ENCODE measurements at places on chromosomes 12 and 14. TPM values are rescaled to one million over a fixed set of nuclear protein-coding genes. Genes with fewer than 3 reads are reported as not detected.

GRCh38 chr14:92207012-92207927 is 85.5 kb downstream of the CPSF2 start:
- H3K4me1 ChIP-seq, result no peaks in the 10 kb centered on the region
- no peaks in the 10 kb centered on the region for H3K36me3 ChIP-seq
- peaks cover 17% of the 10 kb centered on the region for H3K27me3 ChIP-seq
- H3K27ac ChIP-seq, result no peak overlapping the region
- no peak overlapping the region for H3K4me3 ChIP-seq
- DNase-seq, result no peak

DNA sequence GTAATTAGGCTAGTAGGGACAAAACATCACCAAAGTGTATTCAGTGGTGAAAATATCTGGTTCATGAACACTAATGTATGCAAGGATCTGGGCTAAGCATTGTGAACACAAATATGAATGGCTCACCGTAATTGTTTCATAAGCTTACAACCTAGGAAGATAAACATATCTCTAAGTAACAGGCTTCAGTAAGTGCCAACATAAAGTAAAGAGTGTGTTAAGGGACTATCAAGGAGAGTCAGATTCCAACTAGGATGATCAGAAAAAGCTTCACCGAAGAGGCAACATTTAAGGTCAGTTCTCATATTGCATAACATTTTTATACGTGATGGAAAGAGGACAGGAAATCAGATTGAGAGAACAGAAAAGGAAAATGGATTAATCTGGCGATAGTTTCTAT is 29.4 kb downstream of the ABCC9 start:
- H3K4me3 ChIP-seq, result no peak overlapping the region
- H3K27me3 ChIP-seq, result peaks cover 3% of the 10 kb centered on the region
- no peaks in the 10 kb centered on the region for H3K4me1 ChIP-seq
- no peak for DNase-seq
- H3K27ac ChIP-seq, result no peak overlapping the region

DNA sequence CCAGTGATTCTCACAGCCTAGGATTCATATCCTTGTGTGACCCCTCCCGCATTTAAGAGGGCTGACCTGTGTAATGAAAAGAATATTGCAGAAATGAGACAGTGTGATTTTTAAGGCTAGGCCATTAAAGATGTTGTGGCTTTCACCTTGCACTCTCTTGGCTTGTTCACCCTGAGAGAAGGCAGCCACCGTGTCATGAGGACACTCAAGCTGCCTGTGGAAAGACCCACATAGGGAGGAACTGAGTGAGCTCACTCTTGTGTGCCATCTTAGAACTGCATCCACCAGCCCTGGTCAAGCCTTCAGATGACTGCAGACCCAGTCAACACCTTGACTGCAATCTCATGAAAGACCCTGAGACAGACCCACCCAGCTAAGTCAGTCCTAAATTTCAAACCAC is 46.3 kb upstream of the TMPO start:
- DNase-seq, result no peak
- H3K4me3 ChIP-seq, result no peak overlapping the region
- H3K27ac ChIP-seq, result no peak overlapping the region
- peaks cover 30% of the 10 kb centered on the region for H3K4me1 ChIP-seq
- peaks cover 4% of the 10 kb centered on the region for H3K27me3 ChIP-seq
- no peaks in the 10 kb centered on the region for H3K36me3 ChIP-seq

GRCh38 chr12:111581434-111582132 is 17.5 kb downstream of the ATXN2 start:
- H3K4me1 ChIP-seq, result peaks cover 16% of the 10 kb centered on the region
- H3K36me3 ChIP-seq, result peaks cover 3% of the 10 kb centered on the region
- H3K27ac ChIP-seq, result no peak overlapping the region
- DNase-seq, result no peak
- H3K27me3 ChIP-seq, result no peaks in the 10 kb centered on the region

REP15 gene
- not detected for total RNA-seq

DNA sequence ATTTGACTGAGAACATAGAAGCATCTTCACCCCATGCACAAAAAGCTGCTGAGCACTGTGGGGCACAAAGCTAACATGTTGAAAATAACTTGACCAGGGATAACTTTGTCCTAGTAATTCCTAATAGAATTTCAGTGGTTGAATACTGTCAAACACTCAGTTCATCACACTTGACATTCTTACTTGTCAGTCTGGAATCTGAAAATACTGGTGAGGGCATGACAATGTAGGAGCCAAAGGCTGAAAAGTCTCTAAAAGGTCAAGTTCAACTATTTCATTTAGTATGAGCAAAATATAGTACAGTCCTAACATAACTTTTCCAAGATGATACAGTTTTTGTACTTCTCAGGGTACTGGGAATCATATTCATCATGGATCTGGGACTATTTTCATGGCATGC is 504.4 kb upstream of the LMO3 start:
- H3K27ac ChIP-seq, result no peak overlapping the region
- no peaks in the 10 kb centered on the region for H3K36me3 ChIP-seq
- no peaks in the 10 kb centered on the region for H3K4me1 ChIP-seq
- H3K27me3 ChIP-seq, result no peaks in the 10 kb centered on the region

SYNE3 gene
- 37.3 TPM for total RNA-seq

CLEC4C gene
- total RNA-seq, result not detected

GRCh38 chr12:110849748-110850403 is 3.1 kb downstream of the CCDC63 start:
- H3K36me3 ChIP-seq, result no peaks in the 10 kb centered on the region
- no peak for DNase-seq
- H3K27ac ChIP-seq, result no peak overlapping the region
- peaks cover 3% of the 10 kb centered on the region for H3K4me1 ChIP-seq

DNA sequence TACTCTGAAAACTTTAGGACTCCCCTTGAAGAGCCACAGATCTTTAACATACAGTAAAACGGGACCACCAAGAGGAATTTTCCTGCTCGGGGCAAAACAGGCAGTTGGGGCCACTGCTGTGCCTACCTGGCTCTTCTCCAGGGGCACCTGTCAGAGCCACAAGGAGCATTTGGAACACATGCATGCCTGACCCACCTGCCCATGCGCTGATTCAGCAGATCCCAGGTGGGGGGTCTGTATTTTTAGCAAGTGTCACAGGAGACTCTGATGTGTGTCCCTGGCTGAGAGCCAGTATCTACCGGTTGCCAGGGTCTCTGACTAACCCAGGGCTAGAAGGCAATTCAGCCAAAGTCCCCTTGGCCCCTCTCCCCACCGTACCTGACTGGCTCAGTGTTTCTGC is 6.5 kb downstream of the CTDSP2 start:
- peaks cover 3% of the 10 kb centered on the region for H3K36me3 ChIP-seq
- peaks cover 93% of the 10 kb centered on the region for H3K4me1 ChIP-seq
- H3K4me3 ChIP-seq, result no peak overlapping the region
- DNase-seq, result no peak
- no peaks in the 10 kb centered on the region for H3K27me3 ChIP-seq

GRCh38 chr14:95597784-95598211 is 62.9 kb downstream of the GLRX5 start:
- H3K27ac ChIP-seq, result no peak overlapping the region

- no peak overlapping the region for H3K27ac ChIP-seq
- H3K27me3 ChIP-seq, result peaks cover 10% of the 10 kb centered on the region
- DNase-seq, result no peak
Measured at GRCh38 chr12:51683763-51684357, 92.8 kb downstream of the SCN8A start.

DNA sequence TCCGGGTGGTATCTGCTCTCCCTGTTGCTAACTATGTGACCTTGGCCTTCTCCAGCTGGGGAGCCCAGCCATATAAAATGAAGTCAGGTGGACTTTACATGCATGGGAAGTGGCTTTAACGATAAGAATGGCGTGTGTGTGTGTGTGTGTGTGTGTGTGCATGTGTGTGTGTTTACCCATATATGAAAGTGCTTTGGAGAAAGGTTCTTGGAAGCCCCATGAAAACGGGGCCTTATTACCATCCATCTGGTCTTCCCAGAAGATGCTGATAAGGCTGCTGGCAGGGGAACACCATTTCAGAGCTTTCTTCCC is 94.8 kb downstream of the LRRC74A start:
- H3K27ac ChIP-seq, result no peak overlapping the region
- H3K4me3 ChIP-seq, result no peak overlapping the region
- no peaks in the 10 kb centered on the region for H3K36me3 ChIP-seq
- peaks cover 47% of the 10 kb centered on the region for H3K4me1 ChIP-seq
- no peak for DNase-seq
- H3K27me3 ChIP-seq, result no peaks in the 10 kb centered on the region

DNA sequence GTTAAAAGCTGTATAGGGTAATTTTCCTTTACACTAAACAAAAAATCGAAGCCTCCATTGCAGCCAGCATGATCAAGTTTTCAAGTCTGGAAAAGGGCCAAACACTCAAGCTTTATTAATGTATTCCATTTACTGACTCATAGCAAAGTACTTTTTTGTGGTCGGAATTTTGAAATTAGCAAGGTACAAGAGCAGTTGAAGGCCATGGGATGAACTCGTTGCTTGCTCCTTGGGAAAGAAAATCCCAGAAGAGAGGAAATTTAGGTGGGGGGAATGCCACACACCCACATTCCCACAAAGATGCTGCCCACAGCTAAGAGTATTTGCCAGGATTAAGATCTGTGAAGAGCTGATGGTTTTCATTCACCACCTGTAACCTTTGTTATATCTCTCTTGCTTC is 333.7 kb downstream of the EGLN3 start:
- H3K27ac ChIP-seq, result no peak overlapping the region
- no peak overlapping the region for H3K4me3 ChIP-seq
- no peaks in the 10 kb centered on the region for H3K4me1 ChIP-seq
- DNase-seq, result no peak
- no peaks in the 10 kb centered on the region for H3K36me3 ChIP-seq

GRCh38 chr12:49987625-49988303 is 15.0 kb downstream of the AQP6 start:
- no peak for DNase-seq
- H3K36me3 ChIP-seq, result peaks cover 39% of the 10 kb centered on the region
- no peak overlapping the region for H3K4me3 ChIP-seq
- no peaks in the 10 kb centered on the region for H3K27me3 ChIP-seq
- H3K27ac ChIP-seq, result no peak overlapping the region

- no peak overlapping the region for H3K4me3 ChIP-seq
- no peaks in the 10 kb centered on the region for H3K27me3 ChIP-seq
- H3K36me3 ChIP-seq, result peaks cover 2% of the 10 kb centered on the region
- DNase-seq, result no peak
- H3K4me1 ChIP-seq, result no peaks in the 10 kb centered on the region
Measured at GRCh38 chr12:12128670-12129069, 57.9 kb downstream of the BCL2L14 start.

DNA sequence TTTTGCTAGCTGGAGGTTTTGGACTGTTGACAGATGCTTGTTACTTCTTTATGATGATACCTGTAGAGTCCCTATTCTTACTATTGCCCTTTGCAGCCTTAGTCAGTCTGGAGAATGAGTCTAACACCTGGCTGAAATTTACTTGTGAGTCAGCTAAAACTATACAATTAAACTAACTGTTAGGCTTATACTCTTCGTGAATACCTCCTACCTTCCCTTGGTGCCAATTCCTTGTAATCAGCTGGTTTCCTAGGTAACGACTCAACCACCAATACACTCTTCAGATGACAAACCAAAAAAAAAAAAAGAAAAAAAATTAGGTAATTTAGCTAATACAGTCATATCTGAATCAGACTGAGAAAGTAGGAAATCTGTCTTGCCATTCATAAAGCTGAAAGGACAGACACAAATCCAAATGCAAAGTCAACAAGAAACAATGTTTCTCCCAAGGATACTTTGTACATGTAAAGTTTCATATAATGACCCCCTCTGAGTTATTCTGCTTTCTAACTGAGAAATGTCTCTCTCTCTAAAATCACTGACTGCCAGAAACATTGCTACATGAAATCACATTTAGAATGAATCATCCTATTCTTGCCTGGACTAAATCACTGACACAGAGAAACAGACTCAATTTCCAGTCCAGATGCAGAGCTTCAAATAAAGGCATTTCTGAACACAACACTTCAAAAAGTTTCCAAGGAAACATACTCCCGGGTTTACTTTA is 56.5 kb upstream of the CDKL1 start:
- H3K4me1 ChIP-seq, result peaks cover 16% of the 10 kb centered on the region
- no peaks in the 10 kb centered on the region for H3K27me3 ChIP-seq
- no peak overlapping the region for H3K4me3 ChIP-seq
- DNase-seq, result no peak
- peak overlapping the region; percentile 18 for H3K27ac ChIP-seq
- H3K36me3 ChIP-seq, result peaks cover 37% of the 10 kb centered on the region

DNA sequence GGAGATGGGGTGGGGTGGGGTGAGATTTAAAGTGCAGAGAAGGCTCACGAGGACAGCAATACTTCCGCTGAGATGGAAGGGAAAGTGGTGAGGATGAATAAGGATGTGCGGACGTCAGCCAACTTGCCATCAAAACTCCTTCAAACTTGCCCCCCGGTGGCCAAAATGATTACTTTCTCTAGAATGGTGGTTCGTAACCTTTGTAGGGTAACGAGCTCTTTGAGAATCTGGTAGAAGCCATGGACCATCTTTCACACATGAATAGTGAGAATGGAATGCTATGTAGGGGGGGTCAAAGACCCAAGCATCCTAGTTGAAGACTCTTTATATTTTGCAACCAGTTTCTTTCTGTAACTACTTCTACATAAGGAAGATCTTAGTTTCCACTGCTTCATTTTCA is 245.9 kb upstream of the DDHD1 start:
- no peak overlapping the region for H3K27ac ChIP-seq
- H3K4me3 ChIP-seq, result no peak overlapping the region
- no peaks in the 10 kb centered on the region for H3K27me3 ChIP-seq
- H3K36me3 ChIP-seq, result peaks cover 3% of the 10 kb centered on the region
- DNase-seq, result no peak

- H3K4me3 ChIP-seq, result no peak overlapping the region
- H3K4me1 ChIP-seq, result peaks cover 15% of the 10 kb centered on the region
- H3K27me3 ChIP-seq, result no peaks in the 10 kb centered on the region
- no peak overlapping the region for H3K27ac ChIP-seq
Measured at GRCh38 chr12:50411051-50411660, 10.5 kb downstream of the LARP4 start.

- DNase-seq, result no peak
- no peaks in the 10 kb centered on the region for H3K4me1 ChIP-seq
- peaks cover 2% of the 10 kb centered on the region for H3K36me3 ChIP-seq
- no peak overlapping the region for H3K4me3 ChIP-seq
- H3K27me3 ChIP-seq, result peaks cover 2% of the 10 kb centered on the region
Measured at GRCh38 chr14:32453857-32454810, 125.0 kb downstream of the AKAP6 start.
